ENCODE measurements at places on chromosomes 3 and 15.

- no peak for DNase-seq
Measured at GRCh38 chr3:11134794-11135193, 19.5 kb upstream of the HRH1 start.

DNA sequence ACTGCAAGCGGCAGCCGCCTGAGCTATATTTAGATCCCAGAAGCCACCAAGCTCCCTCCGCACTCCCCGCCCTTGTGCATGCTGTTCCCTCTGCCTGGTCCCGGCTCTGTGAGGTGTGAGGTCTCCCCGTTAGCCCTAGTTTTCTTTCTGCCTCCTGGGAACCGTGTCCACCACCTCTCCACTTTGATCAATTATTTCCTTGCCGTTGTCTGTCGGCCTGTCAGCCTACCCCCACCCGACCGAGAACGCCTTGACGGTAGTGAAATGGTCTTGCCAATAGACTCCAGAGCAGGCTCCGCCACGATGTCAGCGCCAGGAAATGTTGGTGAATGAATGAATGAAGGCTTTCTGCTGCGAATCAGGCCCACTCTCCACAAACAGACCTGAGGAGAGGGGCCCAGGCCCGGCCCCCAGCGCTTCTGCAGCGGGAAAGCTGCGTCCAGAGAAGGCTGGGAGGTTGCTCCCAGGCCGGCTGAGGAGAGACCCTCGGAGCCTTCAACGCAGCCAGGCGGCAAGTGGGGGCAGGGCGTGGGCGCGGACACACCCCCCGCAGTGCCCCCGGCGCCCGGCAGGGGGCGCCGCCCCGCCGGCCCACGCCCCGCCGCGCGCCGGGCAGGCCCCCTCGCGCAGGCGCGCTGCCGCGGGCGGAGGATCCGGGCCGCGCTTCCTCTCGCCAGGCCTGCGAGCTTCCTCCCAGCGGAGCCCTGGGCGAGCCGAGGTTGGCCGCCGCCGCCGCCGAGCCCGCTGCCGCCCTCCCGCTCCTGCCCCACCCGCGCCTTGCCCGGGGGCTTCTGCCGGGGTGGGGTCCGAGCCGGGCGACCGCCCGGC lies at the start of gene CSK:
Gene CSK (plus strand): TSS at position 650 of the 828 bp plus-strand sequence. CDS start 16,218 bp downstream, outside the sequence.
- peak; percentile 69 for DNase-seq

GRCh38 chr15:31330836-31331235 lies 4.2 kb downstream of the KLF13 start:
- DNase-seq: no peak

- peak; percentile 80 for DNase-seq
Measured at GRCh38 chr3:42443819-42444436, 33.5 kb upstream of the LYZL4 start.

DNA sequence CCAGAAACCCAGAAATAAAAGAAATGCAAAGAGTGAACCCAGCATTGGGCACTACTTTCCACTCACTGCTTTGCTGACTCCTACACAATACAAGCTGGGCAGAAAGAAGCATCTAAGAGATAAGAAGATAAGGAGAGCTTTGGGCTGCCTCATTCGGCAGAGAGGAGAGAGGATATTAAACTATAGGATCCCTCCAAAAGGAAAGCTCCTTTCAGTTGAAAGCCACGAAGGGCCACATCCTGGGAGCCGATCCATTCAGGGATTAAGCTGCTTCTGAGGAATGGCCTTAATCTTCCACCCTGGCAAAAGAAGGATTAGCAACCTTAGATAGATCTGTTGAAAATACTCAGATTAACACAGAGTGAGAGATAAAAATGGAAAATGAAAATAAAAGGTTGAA lies 274.9 kb upstream of the PPP2R3A start:
- no peak for DNase-seq

DNA sequence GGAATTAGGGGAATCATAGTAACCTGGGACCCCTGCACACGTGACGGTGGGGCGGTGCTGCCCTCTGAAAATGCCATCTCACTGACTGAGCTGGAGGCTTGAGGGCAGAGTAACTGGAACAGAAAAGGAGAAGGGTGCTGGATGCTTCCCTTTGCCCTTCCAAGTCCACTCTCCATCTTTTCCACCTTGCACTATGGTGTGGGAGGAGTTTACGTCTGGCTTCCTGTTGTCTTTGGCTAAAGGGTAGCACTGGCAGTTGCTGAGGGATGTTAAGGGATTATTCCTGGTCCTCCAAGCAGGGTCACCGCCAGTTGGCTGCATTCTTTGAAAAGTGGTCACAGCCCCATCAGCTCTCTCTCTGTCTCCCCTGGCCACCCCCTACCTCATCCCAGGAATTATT lies 129.4 kb upstream of the SNTN start:
- DNase-seq: no peak

DNA sequence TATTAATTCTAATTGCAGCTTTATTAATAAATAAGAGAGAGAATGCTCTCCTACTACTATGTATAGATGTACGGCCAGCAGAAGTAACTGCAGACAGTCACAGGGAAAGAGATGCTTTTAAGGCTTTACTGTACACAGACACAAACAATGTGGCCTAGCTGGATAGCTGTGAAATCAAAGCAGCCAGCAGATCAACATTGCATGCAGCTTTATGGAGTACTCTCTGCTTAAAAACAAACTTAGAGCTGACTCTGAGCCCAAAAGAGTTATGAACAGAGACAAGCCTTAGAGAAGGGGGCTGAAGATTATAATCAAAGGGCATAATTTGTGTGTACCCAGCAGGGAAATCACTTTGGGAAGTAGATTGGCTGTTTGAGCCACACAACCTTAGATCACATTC lies 47.2 kb downstream of the CADM2 start:
- no peak for DNase-seq

- no peak for DNase-seq
Measured at GRCh38 chr3:24589931-24590880, 95.6 kb upstream of the THRB start.

DNA sequence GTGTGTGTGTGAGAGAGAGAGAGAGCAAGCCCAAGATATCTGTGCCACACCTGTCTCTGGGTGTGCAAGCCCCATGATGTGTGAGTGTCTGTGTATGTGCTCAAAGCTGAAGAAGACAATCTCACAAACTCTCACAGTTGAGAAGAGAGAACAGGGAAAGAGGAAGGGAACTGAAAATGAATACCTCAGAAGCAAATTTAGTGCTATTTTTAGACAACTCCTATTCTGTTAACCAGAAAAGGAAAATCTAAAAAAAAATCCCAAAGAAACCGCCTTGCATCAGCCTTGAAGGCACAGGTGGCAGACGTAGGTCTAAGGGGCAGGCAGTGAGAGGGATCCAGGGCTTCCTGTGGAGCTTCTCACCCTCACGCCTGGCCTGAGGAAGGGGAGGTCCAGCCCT lies 47.8 kb downstream of the ATP2B2 start:
- DNase-seq: no peak

- peak; percentile 54 for DNase-seq
Measured at GRCh38 chr15:56919031-56919608, 676 bp downstream of the TCF12 start.

GRCh38 chr3:140097874-140098635 lies 163.1 kb downstream of the CLSTN2 start:
- DNase-seq: no peak
